ENCODE measurements at places on chromosomes 5 and 9.

- DNase-seq, result no peak
Observed at GRCh38 chr5:115050866-115051265, 118.8 kb downstream of the TRIM36 start.

GRCh38 chr9:122020398-122020797 is 72.7 kb downstream of the TTLL11 start:
- DNase-seq, result no peak

DNA sequence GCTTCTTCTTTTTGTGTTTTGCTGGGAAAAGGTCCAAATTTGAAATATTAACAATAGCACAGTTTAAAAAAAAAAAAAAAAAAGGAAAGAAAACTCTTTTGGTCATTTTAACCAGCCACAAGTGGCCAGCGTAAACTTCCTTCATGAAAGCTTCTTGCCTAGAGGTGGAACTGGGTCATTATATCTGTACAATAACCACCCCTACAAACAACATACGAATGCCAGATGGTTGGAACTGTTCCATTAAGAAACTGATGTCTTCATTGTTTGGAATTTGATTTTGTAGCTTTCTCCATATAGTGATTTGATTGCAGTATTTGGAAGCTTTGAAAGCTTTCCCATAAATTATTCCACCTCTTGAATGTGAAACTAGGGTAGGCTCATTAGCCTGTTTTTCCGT is 18.3 kb upstream of the LPAR1 start:
- no peak for DNase-seq

DNA sequence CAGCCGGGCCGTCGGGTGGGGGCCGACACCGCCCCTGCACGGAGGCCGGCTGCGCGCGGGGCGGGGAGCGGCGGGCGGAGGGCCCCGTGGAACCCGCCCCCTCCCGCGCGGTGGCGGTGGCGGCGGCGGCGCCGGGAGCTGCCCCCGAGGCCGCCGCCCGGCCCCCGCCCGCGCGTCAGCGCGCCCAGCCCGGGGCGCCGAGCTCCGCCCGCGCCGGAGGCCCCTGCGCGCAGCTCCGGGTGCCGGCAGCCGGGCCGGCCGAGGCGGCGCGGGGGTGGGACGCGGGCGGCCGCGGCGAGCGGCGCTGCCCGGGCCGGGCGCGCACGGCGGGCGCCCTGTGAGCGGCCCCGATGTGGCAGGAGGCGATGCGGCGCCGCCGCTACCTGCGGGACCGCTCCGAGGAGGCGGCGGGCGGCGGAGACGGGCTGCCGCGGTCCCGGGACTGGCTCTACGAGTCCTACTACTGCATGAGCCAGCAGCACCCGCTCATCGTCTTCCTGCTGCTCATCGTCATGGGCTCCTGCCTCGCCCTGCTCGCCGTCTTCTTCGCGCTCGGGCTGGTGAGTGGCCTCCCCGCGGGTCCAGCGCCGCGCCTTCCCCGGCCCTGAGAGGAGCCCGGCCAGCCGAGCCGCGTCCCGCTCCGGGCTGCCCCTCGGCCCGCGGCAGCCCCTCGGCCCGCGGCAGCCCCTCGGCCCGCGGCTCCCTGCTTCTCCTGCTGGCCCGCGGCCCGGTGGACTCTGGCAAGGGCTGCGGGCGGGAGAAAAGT is at the start of gene ADCY2:
ADCY2 (plus strand) TSS at position 192 of the 766 bp plus-strand sequence; CDS start at position 351, 159 bp downstream.
- DNase-seq, result no peak

DNA sequence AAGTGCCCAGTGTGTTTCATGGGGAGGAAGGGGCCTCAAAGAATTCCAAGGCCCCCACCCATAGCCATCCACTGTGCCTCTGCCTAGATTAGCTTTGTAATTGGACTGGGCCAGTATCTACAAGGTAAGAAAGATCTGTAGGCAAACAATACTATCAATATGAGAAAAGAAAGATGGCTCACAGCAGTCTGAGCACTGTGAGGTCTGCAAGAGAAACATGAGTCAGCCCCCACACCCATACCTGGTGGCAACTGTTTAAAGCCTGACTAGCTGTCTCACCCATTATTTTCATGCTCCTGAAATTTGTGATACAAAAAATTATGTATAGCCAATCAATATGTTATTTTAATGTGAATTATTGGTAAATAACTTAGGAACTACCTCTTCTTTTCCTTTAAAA is 10.0 kb upstream of the ZNF483 start:
- DNase-seq, result no peak

DNA sequence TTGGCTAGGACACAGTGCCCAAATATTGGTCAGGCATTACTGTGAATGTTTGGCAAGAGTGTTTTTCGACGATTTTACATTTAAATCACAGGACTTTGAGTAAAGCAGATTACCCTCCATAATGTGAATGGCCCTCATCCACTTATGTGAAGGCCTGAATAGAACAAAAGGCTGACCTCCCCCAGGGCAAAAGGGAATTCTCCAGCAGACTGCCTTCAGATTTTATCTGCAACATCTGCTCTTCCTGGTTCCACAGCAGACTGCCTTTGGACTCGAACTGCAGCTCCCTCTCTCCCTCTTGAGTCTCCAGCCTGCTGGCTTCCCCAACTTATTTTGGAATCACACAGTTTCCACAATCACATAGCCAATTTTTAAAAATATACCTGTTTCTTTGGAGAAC is 7.1 kb upstream of the TMEM215 start:
- no peak for DNase-seq

GRCh38 chr5:55708732-55709131 is 3.4 kb downstream of the SLC38A9 start:
- DNase-seq, result peak; percentile 41

- no peak for DNase-seq
Observed at GRCh38 chr9:3848445-3849114, 322.8 kb upstream of the RFX3 start.

DNA sequence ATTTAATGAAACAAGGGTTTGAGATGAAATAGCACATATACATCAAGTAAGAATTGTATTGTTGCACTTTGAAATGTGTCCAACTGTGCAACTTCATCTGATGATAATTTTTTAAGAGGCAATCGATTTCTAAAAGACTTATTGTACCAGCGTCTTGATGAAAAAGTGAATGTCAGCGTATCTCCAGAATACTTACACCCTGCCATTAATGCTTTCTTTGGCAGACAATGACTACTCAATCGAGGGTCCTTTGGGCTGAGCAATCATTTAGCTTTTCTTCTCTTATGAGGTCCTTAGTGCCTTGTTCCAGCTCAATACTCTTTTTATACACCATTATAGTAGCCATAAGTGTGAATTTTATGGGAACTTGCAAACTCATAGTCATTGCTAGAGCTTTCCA is 4.7 kb downstream of the TLE1 start:
- DNase-seq, result no peak

GRCh38 chr5:178589180-178590140 is 733 bp downstream of the COL23A1 start:
- no peak for DNase-seq

DNA sequence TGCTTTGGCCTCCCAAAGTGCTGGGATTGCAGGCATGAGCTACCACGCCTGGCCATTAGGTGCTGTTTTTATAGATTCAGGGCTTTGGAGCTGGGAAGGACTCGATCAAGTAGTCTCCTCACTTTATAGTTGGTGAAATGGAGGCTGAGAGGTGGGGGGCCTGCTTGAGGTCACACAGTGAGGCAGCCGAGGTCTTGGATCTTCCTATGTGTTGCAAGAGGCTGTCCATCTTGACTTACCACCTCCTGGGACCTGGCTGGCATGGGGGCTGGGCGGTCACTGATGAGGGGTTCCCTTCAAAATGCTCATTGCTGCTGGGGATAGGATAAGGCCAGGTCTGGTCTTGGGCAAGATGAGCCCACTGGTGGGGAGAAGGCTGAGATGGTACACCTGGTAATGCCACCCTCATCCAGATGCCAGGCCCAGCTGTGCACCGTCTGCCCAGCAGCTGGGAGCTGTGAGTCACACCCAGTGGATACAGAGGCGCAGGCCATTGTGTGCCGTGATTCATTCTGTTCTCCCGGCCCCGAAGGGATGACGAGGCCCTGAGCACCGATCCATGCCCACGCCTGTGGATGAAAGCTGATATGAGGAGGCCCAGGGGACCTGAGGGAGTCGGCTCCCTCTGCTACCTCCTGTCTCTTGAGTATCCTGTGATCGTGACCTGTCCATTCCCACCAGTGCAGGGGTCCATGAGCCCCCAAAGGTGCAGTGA is 10.5 kb upstream of the NDST1 start:
- DNase-seq, result peak; percentile 76

- no peak for DNase-seq
Observed at GRCh38 chr5:145797336-145797735, 37.8 kb downstream of the PRELID2 start.

GRCh38 chr5:79962575-79963222 is 28.4 kb downstream of the MTX3 start:
- DNase-seq, result no peak

Measured in keratinocyte (primary cell).